ENCODE measurements at places on chromosomes 7 and 10. TPM values are rescaled to one million over a fixed set of nuclear protein-coding genes. Genes with fewer than 3 reads are reported as not detected.

The CYP3A5 gene
- under 0.01 TPM for total RNA-seq

The PITRM1 gene
- total RNA-seq, result 48.8 TPM

The MEOX2 gene
- total RNA-seq, result 43.3 TPM

The ECHDC3 gene
- total RNA-seq, result 14.6 TPM

The ASAH2 gene
- total RNA-seq, result 0.28 TPM

The CPA2 gene
- total RNA-seq, result not detected

The GALNT11 gene
- total RNA-seq, result 70.8 TPM

The PRXL2A gene
- total RNA-seq, result 26.5 TPM

The PSAP gene
- total RNA-seq, result 1,221 TPM

The ANKRD30A gene
- total RNA-seq, result not detected

The TCAF1 gene
- 62.7 TPM for total RNA-seq

The ABLIM1 gene
- 8.5 TPM for total RNA-seq

The IKZF1 gene
- total RNA-seq, result not detected

The TAF6 gene
- total RNA-seq, result 33.0 TPM

The IKZF5 gene
- 2.5 TPM for total RNA-seq

The C10orf90 gene
- 0.38 TPM for total RNA-seq

The CAV1 gene
- total RNA-seq, result 668 TPM

The SMKR1 gene
- not detected for total RNA-seq

The LIPK gene
- total RNA-seq, result not detected

The CALML3 gene
- not detected for total RNA-seq

The GIMAP6 gene
- 0.56 TPM for total RNA-seq
